ENCODE measurements at places on chromosomes 2 and 18.

- DNase-seq, result no peak
Measured at GRCh38 chr2:223744580-223744979, 92.8 kb downstream of the AP1S3 start.

GRCh38 chr2:159998243-159998642 is 64.2 kb downstream of the PLA2R1 start:
- DNase-seq, result no peak

DNA sequence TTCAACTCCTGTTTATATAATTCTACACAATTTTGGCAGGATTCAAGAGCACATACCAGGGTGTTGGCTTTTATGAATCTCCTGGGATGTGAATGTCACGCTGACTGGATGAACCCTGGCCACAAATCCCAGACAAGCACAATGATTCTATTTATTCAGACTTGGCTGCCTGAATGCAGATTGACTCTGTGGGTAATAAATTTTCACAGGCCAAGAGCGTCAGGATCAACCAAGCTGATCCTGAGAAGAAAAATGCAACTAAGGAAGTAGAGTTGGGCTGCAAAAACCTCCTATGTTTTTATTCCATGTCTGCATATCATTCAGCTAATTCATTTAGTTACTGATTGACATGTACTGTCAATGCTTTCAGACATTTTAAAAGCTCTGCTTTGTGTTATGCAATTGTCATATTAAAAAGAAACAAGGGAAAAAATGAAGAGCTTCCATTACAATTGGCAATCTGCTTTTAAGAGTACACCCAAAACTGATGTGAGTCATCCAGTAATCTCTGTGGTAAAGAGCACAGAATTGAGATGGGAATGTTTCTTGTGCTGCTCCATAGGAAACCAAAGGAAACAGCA is 173.0 kb upstream of the REV1 start:
- no peak for DNase-seq

DNA sequence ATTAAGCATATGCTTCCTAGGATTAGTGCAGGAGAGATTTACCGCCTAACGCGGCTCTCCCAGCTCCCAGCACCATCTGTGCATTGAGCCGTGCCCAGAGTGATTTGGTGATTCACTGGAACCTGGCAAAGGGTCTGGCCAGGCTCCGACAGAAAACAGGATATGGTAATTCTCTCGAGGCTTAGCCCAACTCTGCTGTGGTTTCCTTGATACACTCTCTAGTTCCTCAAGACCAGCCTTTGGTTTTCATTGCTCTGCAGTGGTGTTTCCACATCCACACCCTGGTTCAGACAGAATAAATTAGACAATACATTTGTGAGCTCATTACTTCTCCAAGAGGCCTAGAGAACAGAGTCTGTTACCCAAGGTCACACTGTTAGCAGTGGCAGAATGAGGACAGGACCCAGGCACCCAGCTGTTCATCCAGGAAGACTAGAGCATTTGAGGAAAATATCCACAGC is 23.0 kb upstream of the SMAD2 start:
- no peak for DNase-seq

All from caudate nucleus (tissue), 63 donors.